ENCODE measurements at places on chromosomes 5 and 9.

- no peak for DNase-seq
These were observed 3.6 kb downstream of the ZFP2 start for GRCh38 chr5:178899289-178899688.

DNA sequence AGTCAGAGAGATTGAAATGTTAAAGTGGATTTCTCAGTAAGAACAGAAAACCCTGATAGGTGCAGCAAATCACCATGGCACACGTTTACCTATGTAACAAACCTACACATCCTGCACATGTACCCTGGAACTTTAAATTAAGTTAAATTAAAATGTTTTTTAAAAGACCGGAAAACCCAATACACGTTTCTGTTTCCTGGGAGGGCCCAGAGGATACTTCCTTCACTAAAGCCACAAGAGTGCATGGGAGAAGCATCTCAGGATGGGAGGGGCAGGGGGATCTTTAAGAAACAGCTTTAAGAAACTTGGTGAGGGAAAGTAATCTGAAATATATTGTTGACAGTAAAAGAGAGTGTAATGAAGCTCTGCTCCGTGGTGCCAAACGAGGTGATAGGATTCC lies 164.7 kb upstream of the PTGER4 start:
- peak; percentile 0 for DNase-seq

GRCh38 chr5:56774957-56775356 lies 40.4 kb upstream of the MAP3K1 start:
- DNase-seq: no peak

GRCh38 chr5:16489322-16489791 lies 23.8 kb upstream of the ZNF622 start:
- no peak for DNase-seq

DNA sequence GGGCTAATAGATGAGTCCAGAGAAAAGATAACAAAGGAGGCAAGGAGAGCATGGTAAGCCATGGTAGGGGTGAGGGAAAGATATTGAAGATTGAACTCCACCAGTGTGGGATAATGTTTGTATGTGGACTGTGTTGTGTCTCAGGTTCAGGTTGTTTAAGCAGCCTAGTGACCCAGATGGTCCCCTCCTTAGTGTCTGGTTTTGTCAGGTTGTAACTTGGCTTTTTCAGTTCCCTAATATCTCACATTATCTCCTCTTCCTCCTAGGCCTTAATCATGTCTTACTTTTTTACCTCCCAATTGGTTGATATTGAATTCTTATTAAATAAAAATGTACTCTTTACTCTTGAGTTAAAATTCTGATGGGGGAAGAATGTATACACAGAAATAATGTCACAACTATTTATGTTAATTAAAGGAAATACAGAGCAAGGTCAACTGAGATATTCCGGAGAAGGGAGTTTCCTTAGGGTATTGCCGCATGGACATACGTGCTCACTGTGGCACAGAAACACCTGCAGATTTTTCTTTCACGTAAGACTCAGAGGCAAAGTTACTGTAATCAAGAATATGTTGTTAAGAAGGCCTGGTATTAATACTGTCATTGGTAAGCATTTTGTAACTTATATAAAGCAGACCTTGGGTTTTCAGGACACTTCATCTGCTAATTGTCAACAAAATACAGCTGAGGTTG lies 23.4 kb upstream of the SH3GL2 start:
- no peak for DNase-seq

DNA sequence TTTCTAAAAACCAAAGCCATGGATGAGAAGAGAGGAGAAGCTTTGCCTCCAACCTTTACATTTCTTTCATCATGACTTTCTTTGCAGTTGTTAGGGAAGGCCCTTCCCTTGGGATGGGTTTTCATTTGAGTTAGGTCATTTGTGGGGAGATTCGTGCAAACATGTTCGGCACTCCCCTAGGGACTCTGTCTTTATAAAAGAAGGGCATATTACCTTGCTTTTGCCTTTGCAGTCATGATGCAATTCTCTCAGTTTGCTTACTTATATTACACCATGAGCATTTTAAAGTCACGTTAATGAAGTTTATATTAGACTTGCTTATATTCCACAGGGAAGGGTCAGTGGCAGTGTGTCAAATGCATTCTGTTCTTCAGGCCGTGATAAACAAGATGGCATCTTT lies 289.3 kb upstream of the WWC1 start:
- no peak for DNase-seq

Data from effector memory CD4-positive, alpha-beta T cell (primary cell).